ENCODE measurements at places on chromosomes 4 and X. TPM values are rescaled to one million over a fixed set of nuclear protein-coding genes. Genes with fewer than 3 reads are reported as not detected.

The TMPRSS11B gene
- 0.43 TPM for total RNA-seq

The SSX2 gene
- total RNA-seq, result not detected

The UNC5C gene
- total RNA-seq, result not detected

The LUZP4 gene
- not detected for total RNA-seq

The FGFRL1 gene
- total RNA-seq, result 25.3 TPM

The FATE1 gene
- not detected for total RNA-seq

The CD38 gene
- total RNA-seq, result not detected

The GPR82 gene
- total RNA-seq, result not detected

The MED12 gene
- total RNA-seq, result 13.7 TPM

The CMC4 gene
- 9.0 TPM for total RNA-seq

The FAM236D gene
- total RNA-seq, result not detected

The CRLF2 gene
- not detected for total RNA-seq

The SMIM10 gene
- total RNA-seq, result not detected

The LRAT gene
- 18.8 TPM for total RNA-seq

The PCSK1N gene
- total RNA-seq, result under 0.01 TPM

The CNGA1 gene
- 1.4 TPM for total RNA-seq

The TMEM144 gene
- 13.3 TPM for total RNA-seq

The TENM3 gene
- total RNA-seq, result 15.0 TPM

The PALLD gene
- total RNA-seq, result 303 TPM

The CFAP299 gene
- 0.34 TPM for total RNA-seq

The KIT gene
- total RNA-seq, result 0.07 TPM

The NPY1R gene
- total RNA-seq, result under 0.01 TPM

The MEPE gene
- not detected for total RNA-seq

The TNIP2 gene
- total RNA-seq, result 47.8 TPM

The TEX11 gene
- total RNA-seq, result not detected

The AKAP14 gene
- not detected for total RNA-seq

The ASB11 gene
- total RNA-seq, result not detected

The HMX1 gene
- not detected for total RNA-seq

The GATA1 gene
- total RNA-seq, result not detected

The JCHAIN gene
- total RNA-seq, result not detected

The SORCS2 gene
- under 0.01 TPM for total RNA-seq

The TACC3 gene
- total RNA-seq, result 1.4 TPM

The ADGRL3 gene
- 0.36 TPM for total RNA-seq

The CDS1 gene
- 29.7 TPM for total RNA-seq

The FAM149A gene
- 1.7 TPM for total RNA-seq

The DCAF4L1 gene
- 0.36 TPM for total RNA-seq

The GPC4 gene
- total RNA-seq, result 0.34 TPM

The FAM184B gene
- not detected for total RNA-seq

The NLRP2B gene
- total RNA-seq, result not detected

The TRPC3 gene
- total RNA-seq, result not detected

The CT45A2 gene
- total RNA-seq, result not detected

The TLR7 gene
- not detected for total RNA-seq

The TRMT10A gene
- 14.7 TPM for total RNA-seq
